ENCODE measurements at places on chromosomes 2 and 18.
A peak's percentile ranks its signal among the peaks of the same experiment; 100 is the strongest.

DNA sequence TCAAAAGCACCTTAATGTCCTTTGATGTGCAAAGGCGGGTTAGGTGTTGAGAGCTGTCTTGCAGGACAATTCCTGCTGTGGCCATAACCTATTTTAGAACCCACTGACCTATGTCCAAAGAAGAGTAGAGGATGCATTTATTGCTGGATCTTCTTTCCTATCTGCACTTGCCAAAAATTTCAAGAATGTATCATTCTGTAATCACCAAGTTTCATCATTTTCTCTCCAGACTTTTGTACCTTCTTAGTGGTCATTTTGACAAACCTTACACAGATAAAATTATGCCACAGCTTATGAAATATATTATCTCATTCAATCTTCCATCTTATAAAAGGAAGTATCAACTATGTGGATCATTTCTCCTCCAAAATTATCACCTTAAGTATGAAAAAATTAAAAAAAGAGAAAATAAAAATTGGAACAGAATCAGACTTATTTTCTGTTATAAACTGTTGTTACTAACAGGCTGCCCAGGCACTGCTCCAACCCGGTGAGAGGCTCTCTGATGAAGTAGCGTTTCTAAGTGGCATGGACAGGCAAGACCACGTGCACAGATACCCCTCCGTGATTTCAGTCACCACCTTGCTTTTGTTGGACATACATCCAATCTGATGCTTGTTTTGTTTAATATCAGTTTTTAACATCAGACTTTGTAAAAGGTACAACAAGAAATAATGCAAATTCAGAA lies 559.9 kb upstream of the ID2 start:
- no peaks in the 10 kb centered on the region for H3K4me1 ChIP-seq
- H3K36me3 ChIP-seq: no peaks in the 10 kb centered on the region
- H3K4me3 ChIP-seq: no peak overlapping the region
- no peak for DNase-seq

DNA sequence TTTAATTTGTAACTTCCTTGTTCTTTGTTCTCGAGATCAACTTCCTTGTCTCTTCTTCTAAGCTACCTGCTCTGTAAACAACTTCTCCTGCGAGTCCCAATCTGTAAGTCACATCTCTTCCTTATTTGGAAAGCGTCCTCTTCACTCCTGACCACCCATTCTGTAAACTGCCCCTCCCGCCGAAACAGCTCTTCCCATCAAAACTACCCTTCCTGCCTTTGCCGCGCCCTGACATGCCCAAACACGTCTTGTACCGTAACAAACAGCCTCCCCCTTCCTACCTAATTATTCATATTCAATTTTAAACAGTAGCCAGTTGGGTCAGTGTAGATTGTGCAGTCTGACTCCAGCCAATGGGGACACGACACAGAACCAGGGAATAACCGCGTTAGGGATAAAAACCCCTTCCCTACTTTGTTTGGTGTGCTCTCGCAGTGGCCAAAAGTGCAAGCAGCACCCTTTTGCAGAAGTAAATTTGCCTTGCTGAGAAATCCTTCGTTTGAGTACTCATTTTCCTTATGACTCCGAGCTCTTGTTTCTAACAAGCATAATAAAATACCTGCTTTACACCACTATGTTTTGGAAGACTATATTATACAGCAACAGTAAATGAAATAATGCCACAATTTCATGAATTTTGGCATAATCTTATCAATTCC lies 39.8 kb downstream of the PIAS2 start:
- H3K4me3 ChIP-seq: no peak overlapping the region
- no peak for DNase-seq
- H3K36me3 ChIP-seq: no peaks in the 10 kb centered on the region
- H3K4me1 ChIP-seq: no peaks in the 10 kb centered on the region
- H3K27me3 ChIP-seq: no peaks in the 10 kb centered on the region

DNA sequence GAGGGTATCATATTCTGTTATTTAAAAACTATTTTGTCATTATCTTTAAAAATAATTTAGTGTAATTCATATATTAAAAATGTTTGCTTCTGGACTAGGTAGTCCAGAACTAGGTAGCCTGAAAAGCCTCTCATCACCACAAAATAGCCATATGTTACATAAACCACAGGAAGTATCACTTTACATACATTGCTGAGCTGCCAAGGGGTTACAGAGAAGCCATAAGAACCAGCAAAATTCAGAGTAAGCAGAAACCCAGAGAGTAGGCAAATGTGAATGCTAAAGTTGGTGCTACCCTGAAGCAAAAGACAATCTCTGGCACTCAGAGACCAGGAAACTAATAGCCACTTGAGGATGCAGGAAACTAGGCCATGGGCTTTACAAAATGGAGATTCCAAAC lies 60.9 kb downstream of the LOXHD1 start:
- H3K27ac ChIP-seq: no peak overlapping the region
- no peak overlapping the region for H3K4me3 ChIP-seq
- no peaks in the 10 kb centered on the region for H3K36me3 ChIP-seq
- H3K27me3 ChIP-seq: no peaks in the 10 kb centered on the region
- no peaks in the 10 kb centered on the region for H3K4me1 ChIP-seq

- peaks cover 14% of the 10 kb centered on the region for H3K4me1 ChIP-seq
- H3K27ac ChIP-seq: no peak overlapping the region
- no peaks in the 10 kb centered on the region for H3K36me3 ChIP-seq
- H3K4me3 ChIP-seq: no peak overlapping the region
- no peaks in the 10 kb centered on the region for H3K27me3 ChIP-seq
- DNase-seq: peak; percentile 76
Measured at GRCh38 chr2:189281201-189281600, 101.6 kb upstream of the COL5A2 start.

DNA sequence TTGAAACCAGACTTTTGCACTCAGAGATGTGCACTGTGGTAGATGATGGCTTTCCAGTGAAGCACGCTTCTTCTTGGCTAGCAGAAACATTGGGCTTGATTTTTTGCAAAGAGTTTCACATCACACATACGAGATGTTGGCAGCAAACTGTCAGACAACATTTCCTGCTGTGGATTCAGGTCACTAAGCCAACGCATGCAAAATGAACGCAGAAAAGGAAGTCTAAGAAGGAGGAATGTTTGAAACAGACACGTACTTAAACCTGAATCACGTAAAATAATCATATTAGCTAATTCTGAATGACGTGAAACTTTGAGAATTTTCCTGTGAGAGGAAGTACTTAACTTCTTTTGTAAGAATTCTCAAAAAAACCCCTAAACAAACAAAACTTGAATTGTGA lies 88.1 kb downstream of the EPB41L3 start:
- H3K36me3 ChIP-seq: no peaks in the 10 kb centered on the region
- H3K27me3 ChIP-seq: no peaks in the 10 kb centered on the region
- no peak overlapping the region for H3K27ac ChIP-seq
- no peaks in the 10 kb centered on the region for H3K4me1 ChIP-seq
- no peak overlapping the region for H3K4me3 ChIP-seq

DNA sequence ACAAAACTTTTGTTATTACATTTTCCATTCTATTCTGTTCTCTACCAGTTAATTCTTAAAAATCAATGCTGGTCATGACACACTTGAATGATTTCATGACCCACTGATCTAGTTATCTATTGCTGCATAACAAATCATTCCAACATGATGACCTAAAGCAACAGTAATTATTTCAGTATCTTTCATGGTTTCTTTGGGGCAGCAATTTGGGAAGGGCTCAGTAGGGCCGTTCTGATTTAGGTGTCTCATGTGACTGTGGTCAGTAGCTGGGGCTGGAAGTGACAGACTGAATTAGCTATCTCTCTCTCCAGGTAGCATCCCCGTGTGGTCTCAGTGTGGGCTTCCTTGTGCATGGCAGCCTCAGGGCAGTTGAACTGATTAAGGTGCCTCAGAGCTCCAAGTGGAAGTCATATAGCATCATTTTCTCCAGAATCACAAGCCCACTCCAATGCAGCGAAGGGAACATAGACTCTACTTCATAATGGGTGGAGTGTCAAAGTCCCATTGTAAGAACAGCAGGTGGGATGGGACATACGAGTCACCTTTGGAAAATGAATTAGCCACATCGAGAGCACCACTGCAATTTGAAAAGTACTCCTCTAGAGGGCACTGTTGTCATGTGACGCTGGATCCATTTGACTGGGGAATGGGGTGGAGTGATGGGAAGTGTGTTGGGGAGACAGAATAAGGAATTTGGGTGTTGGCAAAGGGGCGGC lies 39.1 kb upstream of the FAM136A start:
- H3K27ac ChIP-seq: no peak overlapping the region
- H3K36me3 ChIP-seq: no peaks in the 10 kb centered on the region
- DNase-seq: peak; percentile 40
- no peaks in the 10 kb centered on the region for H3K27me3 ChIP-seq

GRCh38 chr18:11847811-11848210 lies 3.4 kb upstream of the CHMP1B start:
- H3K4me3 ChIP-seq: no peak overlapping the region
- H3K36me3 ChIP-seq: no peaks in the 10 kb centered on the region
- peaks cover 2% of the 10 kb centered on the region for H3K4me1 ChIP-seq
- DNase-seq: no peak
- H3K27ac ChIP-seq: no peak overlapping the region

GRCh38 chr2:17441790-17442189 lies 76.5 kb downstream of the RAD51AP2 start:
- no peak overlapping the region for H3K27ac ChIP-seq
- no peaks in the 10 kb centered on the region for H3K4me1 ChIP-seq
- no peaks in the 10 kb centered on the region for H3K36me3 ChIP-seq
- no peaks in the 10 kb centered on the region for H3K27me3 ChIP-seq

DNA sequence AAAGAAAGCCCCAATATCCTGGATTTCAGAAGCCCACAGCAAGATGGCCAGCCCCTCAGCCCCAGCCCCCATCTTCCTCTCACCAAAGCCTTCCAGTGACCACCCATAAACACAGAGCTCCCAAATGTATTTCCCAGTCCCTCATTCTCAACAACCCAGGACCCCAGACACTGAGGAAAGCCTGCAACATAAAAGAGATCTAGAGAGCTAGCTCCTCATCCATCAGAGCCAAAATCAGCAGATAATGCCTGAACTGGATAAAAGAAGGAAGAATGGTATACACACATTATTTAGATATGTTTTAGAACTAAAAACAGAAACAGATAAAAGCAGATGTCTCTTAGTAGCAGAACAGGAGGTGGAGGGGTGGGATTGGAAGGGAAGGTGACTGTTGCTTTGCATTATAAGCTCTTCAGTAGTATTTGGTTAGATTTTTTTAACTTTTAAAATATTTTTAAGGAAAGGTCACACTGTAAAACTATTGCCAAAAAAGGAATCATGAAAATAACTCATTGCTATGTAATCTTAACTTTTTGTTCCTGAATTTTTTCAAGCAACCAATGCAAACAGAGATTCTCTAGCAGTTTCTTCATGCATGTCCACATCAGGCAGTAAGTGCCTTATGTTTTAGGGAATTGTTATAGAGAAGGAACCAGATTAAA lies 144.2 kb upstream of the PKDCC start:
- no peak for DNase-seq
- no peak overlapping the region for H3K4me3 ChIP-seq
- no peaks in the 10 kb centered on the region for H3K36me3 ChIP-seq
- H3K4me1 ChIP-seq: no peaks in the 10 kb centered on the region
- H3K27ac ChIP-seq: no peak overlapping the region
- H3K27me3 ChIP-seq: no peaks in the 10 kb centered on the region

DNA sequence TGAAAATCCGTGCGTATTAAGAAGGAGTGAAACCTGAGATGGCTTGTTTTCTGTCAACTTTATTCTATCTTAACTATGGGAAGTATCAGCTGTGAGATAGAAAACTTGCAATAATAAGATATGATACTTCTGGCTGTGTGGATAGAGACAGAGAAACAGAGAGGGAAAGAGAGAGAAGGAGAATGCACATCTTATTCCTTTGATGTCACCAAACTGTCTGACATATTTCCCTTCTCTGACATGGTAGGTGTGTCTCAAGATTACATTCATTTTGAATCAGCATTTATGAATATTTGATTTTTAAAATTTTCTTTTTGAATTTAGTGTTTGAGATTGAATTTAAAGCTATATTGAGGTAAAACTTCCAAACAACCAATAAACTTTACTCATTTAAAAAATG lies 69.4 kb downstream of the CDC42EP3 start:
- no peak overlapping the region for H3K27ac ChIP-seq
- H3K4me3 ChIP-seq: no peak overlapping the region
- H3K27me3 ChIP-seq: no peaks in the 10 kb centered on the region
- H3K36me3 ChIP-seq: no peaks in the 10 kb centered on the region
- no peak for DNase-seq

GRCh38 chr2:218033590-218034496 lies 31.0 kb upstream of the TNS1 start:
- H3K4me3 ChIP-seq: no peak overlapping the region
- no peaks in the 10 kb centered on the region for H3K4me1 ChIP-seq
- H3K27me3 ChIP-seq: peaks cover 29% of the 10 kb centered on the region

- H3K4me1 ChIP-seq: no peaks in the 10 kb centered on the region
- no peaks in the 10 kb centered on the region for H3K36me3 ChIP-seq
- no peak overlapping the region for H3K4me3 ChIP-seq
Measured at GRCh38 chr2:229380101-229380625, 109.1 kb upstream of the PID1 start.

DNA sequence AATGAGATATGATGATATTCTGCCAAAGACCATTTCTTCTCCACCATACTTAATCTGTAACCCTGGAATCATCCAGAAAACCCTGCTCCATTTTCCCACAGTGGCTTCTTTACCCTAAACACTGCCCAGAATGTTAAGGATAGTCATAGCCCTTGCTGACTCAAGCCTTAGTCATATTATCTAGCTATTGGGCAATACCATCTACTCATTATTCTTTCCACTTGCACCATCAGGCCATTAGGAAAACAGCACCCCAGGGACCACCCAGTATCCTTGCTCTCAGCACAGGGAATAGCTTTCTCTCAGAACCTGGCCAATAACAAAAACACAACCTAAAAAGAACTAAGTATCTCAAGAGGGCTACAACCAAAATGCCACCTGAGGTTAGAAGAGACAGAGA lies 445.7 kb upstream of the SLC14A2 start:
- peak; percentile 96 for DNase-seq
- H3K36me3 ChIP-seq: no peaks in the 10 kb centered on the region
- peak overlapping the region; percentile 71 for H3K27ac ChIP-seq
- H3K4me3 ChIP-seq: no peak overlapping the region
- no peaks in the 10 kb centered on the region for H3K27me3 ChIP-seq

DNA sequence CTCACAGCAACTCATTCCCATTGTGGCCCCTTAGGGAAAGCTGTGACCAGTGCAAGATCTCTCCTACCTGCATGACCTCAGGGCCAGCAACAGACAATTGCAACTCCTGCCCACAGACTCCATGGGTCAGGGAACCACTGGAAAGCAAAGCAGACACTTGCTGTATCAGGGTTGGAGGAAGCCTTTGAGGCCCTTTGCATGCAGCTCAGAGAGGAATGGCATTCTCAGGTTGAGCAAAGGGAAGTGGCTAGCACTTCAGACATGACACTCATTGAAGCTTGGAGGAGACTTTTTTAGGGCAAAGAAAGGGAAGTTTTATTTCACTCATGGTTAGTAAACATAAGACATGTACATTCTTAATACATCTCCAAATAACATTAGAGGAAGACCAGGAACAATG lies 22.1 kb downstream of the IL1F10 start:
- H3K27me3 ChIP-seq: no peaks in the 10 kb centered on the region
- no peak overlapping the region for H3K27ac ChIP-seq
- no peak overlapping the region for H3K4me3 ChIP-seq
- no peak for DNase-seq
- no peaks in the 10 kb centered on the region for H3K4me1 ChIP-seq
- H3K36me3 ChIP-seq: no peaks in the 10 kb centered on the region

- H3K4me1 ChIP-seq: peaks cover 3% of the 10 kb centered on the region
- no peak overlapping the region for H3K27ac ChIP-seq
- H3K4me3 ChIP-seq: no peak overlapping the region
- no peaks in the 10 kb centered on the region for H3K36me3 ChIP-seq
- no peaks in the 10 kb centered on the region for H3K27me3 ChIP-seq
Measured at GRCh38 chr2:127649684-127650040, 3.7 kb downstream of the GPR17 start.

GRCh38 chr2:239018271-239019182 lies 170.6 kb downstream of the TWIST2 start:
- no peak for DNase-seq
- H3K27ac ChIP-seq: no peak overlapping the region
- peaks cover 18% of the 10 kb centered on the region for H3K27me3 ChIP-seq
- H3K4me1 ChIP-seq: no peaks in the 10 kb centered on the region
- H3K4me3 ChIP-seq: no peak overlapping the region

Measured in fibroblast of lung (primary cell).